ENCODE measurements at places on chromosomes 2 and 18.

GRCh38 chr2:37819186-37819585, 105.9 kb upstream of the RMDN2 start:
- no peak for DNase-seq

- no peak for DNase-seq
Observed at GRCh38 chr2:218856896-218857243, 2.7 kb upstream of the WNT6 start.

DNA sequence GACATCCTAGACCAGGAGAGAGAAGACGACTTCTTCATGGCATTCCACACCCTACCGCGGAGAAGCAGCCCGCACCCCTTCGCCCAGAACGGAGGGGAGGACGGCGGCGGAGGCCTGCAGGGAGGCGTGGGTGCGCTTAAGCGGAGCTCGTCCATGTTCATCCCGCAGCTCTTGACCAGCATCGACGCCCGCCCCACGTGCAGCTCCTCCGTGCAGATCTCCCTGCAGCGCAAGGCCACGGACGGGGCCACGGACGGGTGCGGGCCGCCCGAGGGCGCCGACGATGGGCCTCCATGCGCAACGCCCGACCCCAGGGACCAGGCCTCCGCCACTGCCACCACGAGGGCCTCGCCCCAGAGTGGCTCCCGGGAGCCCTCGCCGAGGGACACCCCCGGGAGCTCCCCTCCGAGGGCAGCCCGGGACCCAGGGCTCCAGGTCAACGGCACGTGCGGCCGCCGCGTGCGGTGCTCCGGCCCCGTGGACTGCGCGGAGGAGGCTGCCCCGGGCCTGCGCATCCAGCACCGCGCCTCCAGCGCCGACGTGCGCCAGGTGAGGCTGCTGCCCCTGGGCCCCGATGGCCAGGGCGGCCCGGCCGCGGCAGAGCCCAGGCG, 211.8 kb downstream of the NEDD4L start:
- DNase-seq = no peak

GRCh38 chr18:35189510-35189909, 51.3 kb upstream of the ZNF397 start:
- no peak for DNase-seq

- DNase-seq = no peak
Observed at GRCh38 chr2:17208511-17208910, 309.7 kb downstream of the RAD51AP2 start.

DNA sequence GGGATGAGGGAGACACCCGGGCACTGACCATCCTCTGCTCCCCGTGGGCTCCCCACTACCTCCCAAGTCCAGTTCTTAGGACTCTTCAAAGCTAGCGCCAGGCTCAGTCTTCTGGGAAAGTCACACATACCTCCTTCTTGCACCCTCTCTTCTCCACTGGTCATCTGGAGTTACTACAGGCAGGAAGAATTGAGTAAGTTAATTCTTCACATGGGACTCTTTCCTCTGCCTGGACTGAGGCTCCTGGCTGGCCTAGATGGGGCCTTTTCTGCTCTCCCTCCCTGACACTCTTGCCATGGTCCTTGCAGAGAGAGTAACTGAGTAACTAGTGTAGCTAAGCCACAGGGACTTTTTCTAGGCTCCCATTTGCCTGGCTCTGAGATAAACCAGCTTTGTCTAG, 96.5 kb upstream of the CELF4 start:
- no peak for DNase-seq

DNA sequence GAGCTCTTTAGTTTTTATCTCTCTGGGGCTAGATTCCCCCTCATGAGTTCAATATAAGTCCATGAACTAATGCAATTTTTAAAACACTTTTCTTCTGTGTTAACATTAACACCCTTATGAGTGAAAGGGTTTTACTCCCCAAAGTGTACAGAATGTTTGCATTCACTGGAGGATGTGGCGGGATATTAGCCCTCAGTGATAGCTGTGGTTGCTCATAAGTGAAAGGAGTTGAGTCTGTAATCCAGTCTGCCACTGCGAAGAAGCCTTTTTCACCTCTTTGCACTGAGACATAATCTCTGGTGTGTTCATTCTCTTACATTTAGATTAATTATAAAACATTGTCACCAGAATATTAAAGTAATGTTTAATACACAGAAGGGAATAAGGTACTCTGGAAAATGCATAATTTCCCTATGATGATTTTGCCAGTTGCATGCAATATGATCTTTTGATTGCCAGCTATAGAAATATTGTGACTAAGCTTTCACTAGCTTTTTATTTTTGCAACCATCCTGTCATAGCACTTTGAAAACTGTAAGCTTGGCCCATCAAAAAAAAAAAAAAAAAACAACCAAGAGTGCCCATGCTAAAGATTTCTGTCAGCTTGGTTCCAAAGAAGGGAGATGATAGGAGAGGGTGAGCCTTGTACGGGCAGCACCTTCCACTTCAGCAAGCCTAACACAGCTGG, 113.2 kb downstream of the BCL11A start:
- DNase-seq = no peak

GRCh38 chr18:58515175-58515775, 113.6 kb downstream of the ALPK2 start:
- no peak for DNase-seq

DNA sequence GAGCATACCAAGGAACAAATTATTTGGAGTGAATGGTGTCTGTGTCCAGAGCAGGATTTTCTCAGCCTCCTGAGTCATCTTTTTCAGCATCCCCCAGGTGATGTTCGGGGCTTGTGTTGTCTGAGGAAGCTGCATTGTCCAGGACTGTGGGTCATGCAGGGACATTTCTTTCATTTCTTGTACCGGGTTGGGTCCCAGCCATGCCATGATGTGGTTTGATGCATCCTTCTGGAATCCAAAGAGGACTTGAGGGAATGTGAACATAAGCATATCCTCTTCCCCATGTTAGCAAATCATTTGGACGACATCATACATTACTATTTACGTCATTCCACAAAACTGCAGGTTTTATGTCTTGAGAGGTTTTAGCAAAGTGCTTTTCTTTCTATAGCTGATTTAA, 797.8 kb downstream of the CCDC85A start:
- DNase-seq = no peak
